Cerebellar nuclear complex (tissue), 1 donor: ENCODE measurements at places on chromosomes 5 and 9.

DNA sequence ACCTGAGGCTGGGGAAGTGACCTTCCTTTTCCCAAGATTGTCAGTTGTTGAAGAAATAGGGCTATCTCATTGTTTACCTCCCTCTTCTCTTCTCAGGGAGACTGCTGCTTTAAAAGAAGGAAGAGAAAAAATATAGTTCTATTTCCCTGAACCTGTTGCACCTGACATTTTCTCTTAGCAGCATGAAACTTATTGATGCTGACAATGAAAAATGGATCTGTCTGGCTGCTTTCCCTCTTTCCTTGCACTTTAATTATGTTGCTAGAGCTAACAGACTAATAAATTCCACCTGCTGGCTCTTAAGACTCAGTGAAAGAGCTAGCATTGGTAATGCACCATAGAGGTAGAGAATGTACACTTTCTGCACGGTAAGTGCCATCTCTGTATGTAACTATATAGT lies 6.2 kb upstream of the CKMT2 start:
- DNase-seq = no peak

DNA sequence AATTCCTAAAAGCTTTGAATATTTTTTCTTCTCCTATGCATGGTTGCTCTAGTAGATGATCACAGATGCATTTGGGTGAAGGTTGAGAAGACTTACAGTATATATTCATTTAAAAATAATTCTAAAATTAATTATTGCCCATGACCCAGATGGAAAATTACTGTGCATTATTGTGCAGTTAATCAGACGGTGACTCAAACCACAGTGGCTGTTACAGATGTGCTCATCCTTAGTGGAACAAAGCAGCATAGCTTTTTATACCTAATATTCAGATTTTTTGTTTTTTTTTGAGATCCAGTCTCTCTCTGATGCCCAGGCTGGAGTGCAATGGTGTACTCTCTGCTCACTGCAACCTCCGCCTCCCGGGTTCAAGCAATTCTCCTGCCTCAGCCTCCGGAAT lies 10.7 kb downstream of the OR2V1 start:
- no peak for DNase-seq

- DNase-seq = no peak
These were observed 272.6 kb upstream of the IRX2 start for GRCh38 chr5:3024126-3024525.

DNA sequence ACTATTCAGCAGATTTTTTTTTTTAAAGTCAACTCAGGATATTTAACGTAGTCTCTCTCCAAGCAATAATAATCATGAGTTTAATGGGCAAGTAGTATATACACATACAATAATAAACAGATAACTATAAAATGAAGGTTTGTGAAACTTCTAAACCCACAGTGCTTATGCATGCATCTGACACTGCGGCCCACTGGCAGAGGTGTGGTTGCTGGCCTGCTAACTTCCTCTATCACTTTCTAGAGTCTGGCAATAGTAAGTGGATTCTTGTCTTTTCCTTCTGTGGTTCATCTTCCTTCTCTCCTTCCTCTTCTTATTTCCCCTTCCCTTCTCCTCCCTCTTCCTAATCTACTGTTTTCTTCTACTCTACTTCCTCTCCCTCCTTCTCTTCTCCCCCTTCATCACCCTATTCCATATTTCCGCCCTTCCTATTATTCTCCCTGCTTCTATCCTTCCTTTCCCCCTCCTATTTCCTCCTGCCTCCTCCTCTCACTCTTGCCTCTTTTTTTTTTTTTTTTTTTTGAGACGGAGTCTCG lies 18.6 kb upstream of the AGXT2 start:
- no peak for DNase-seq

- DNase-seq = no peak
These were observed 19.0 kb downstream of the GFPT2 start for GRCh38 chr5:180334176-180334575.

- DNase-seq = no peak
These were observed 126.7 kb downstream of the SNX18 start for GRCh38 chr5:54644226-54644625.

GRCh38 chr9:108621991-108622855 lies 233.6 kb downstream of the ACTL7B start:
- DNase-seq = no peak

- no peak for DNase-seq
These were observed at the start of gene NCS1 for GRCh38 chr9:130172161-130172857. TSS of gene NCS1 (plus strand) at chr9:130172404. CDS start at chr9:130172664, 260 bp downstream.

- no peak for DNase-seq
These were observed 32.8 kb upstream of the PIP5K1B start for GRCh38 chr9:68672215-68672614.

DNA sequence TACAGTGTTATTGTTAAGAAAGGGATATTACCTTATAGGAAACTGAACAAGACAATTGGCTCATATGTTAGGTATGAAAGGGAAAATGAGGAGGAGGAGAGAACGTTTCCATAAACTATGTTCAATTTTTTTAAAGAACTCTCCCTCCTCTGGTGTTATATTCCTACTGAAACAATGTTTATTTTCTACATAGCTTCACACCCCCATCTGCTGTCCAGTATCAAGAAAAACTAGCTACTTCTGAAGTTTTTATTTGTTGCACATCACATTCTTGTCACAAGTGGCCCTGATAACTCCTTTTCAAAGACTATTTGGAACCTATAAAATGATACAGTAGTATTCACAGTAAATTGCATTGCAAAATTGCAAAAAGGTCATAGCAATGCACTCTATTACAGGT lies 223.4 kb upstream of the FAM174A start:
- no peak for DNase-seq

GRCh38 chr9:70618784-70619183 lies 204.3 kb upstream of the KLF9 start:
- DNase-seq = no peak

GRCh38 chr5:147248561-147248960 lies 13.7 kb downstream of the STK32A start:
- DNase-seq = no peak

DNA sequence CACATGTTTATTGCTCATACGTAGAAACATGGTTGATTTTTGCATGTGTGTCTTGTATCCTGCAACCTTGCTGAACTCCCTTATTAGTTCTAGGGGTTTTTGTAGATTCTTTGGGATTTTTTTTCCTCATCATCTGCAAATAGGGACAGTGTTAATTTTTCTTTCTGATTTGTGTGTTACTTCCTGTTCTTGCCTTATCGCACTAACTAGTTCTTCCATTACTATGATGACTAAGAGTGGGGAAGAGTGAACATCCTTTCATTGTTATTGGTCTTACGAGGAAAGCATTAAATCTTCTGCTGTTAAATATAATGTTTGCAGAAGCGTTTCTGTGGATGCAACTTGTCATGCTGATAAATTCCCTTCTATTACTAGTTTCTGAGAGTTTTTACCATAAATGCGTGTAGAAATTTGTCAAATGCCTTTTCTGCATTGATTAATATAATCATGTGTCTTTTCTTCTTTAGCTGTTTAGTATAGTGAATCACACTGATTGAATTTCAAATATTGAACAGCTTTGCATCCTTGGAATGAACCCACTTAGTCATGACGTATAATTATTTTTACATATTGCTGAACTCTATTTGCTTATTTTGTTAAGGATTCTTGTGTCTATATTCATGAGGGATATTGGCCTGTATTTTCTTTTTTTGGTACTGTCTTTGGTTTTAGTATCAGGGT lies 32.1 kb upstream of the RNF130 start:
- no peak for DNase-seq

GRCh38 chr5:160260881-160261815 lies 31.8 kb downstream of the FABP6 start:
- no peak for DNase-seq

GRCh38 chr9:93903886-93904648 lies 51.1 kb downstream of the BARX1 start:
- no peak for DNase-seq

DNA sequence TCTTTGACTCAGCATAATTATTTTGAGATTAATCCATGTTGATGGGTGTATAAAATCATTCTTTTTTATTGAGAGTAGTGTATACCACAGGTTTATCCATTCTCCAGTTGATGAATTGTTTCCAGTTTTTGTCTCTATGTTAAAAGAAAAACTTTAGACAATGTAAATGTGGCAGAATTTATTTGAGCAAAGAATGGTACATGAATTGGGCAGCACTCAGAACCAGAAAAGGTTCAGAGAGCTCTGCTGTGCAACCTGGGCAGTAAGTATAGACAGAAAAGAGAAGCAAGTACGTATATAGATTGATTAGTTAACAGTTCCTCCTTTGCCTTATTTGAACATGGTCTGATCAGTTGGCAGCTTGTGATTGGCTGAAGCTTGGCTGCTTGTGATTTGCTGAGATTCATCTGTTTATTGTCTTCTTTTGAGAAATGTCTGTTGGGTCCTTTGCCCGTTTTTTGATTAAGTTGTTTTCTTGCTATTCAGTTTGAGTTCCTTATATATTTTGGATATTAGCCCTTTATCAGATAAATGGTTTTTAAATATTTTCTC lies 41.4 kb downstream of the CDC42SE2 start:
- no peak for DNase-seq

DNA sequence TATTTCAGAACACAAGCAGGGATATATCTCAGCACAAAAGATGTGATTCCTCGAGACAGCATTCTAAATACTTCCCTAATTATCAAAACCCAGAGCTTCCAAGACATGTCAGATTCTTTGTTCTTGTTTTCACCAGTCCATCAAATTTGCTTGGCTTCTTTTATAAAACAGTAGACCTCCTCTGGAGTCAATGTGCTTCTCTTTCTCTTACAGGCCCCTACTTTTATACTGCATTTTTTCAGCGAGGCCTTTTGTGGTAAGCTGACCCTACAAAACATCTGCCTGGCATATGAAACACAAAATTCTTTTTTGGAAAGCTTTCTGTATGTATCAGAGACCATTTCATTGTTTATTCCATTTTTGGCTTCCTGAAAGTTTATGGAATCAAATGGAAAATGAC lies 81.8 kb downstream of the ARSB start:
- DNase-seq = no peak

GRCh38 chr5:123482258-123482657 lies 29.7 kb upstream of the CSNK1G3 start:
- DNase-seq = no peak

GRCh38 chr9:84691634-84692033 lies 22.1 kb downstream of the NTRK2 start:
- DNase-seq = peak; percentile 26

GRCh38 chr5:93585041-93585766 lies 2.2 kb downstream of the NR2F1 start:
- DNase-seq = no peak

GRCh38 chr5:7074176-7074575 lies 321.8 kb upstream of the ADCY2 start:
- no peak for DNase-seq

DNA sequence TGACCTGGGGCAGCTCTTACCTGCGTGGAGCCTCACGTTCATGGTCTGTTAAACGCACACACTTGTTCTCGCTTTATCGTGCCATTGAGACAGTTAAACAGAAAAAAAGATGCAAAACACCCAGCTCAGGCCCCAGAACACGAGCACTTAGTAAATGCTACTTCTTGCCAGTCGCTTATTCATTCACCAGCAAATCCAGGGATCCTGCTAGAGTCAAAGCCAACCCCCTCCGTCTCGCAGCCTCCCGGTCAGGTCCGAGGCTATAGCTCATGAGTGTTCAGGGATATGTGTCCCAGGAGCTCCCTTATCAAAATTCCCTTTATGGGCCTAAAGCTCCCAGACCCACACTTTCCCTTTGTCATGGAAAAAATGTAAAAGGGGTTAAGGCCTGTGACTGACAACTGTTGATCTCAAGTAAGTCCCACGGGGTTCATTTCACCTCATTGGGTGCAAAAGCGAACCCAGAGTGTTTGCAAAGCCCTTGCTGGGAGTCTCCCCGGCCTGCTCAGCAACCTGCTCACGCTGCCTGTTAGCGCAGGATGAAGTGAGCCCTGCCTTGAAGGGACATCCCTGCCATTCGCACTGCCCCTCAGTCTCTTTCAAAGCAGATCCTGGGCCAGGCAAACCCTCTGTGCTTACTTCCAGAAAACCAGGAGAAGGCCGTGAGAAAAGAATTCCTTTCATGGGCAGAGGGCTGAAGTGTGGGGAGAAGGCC lies 40.7 kb downstream of the HRH2 start:
- DNase-seq = no peak

DNA sequence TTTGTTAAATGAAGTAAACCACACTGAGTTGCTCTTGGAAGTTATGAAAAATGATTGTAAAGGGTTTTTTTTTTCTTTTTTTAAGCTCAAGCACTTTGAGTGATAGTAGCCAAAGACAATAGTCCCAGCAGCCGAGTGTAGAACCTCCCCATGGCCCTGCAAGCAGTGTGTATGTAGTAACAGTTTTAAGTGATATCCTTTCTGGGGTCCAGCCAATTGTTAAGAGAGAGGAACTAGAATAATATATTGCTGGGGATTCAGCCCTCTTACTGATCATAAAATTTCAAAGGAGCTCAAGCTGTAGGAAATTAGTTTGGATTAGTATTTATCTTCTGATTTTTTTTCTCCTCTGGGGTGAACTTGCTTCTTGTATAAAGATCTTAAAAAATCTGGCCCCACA lies 43.2 kb downstream of the NPR3 start:
- DNase-seq = no peak

DNA sequence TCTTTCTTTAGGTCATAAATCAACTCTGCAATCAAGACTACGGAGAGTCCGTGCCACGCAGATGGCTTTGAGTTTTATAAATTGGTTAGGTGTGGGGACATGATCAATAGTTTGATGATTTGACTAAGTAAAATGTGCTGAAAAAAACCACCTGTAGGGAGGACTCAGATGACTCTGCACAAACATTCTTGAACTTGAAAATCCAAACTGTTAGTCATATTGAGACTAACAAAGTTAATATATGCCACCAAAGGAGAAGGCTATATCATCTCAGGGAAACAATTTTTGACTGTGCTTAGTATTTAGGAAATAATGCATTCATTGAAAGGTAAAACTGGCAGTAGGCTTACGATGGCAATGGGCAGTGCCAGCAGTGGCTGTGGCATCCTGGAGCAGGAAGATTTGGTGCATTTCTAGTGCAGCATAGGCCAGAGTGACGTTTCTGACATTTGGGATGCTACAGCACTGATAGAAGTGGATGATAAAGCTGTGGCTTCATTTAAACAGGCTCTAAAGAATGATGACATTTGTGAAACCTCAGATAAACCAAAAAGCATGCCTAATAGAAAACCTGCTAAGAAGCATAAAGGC lies 291.1 kb downstream of the MLLT3 start:
- DNase-seq = no peak

GRCh38 chr5:154395407-154396106 lies 50.2 kb upstream of the SAP30L start:
- DNase-seq = no peak

- DNase-seq = no peak
These were observed 1793.8 kb upstream of the WWC1 start for GRCh38 chr5:166497496-166498104.

GRCh38 chr5:112878760-112879159 lies 17.7 kb downstream of the SRP19 start:
- DNase-seq = no peak
